NCI-H526 (cell line): ENCODE measurements at places on chromosomes 6 and 20.

- no peak for DNase-seq
Observed at GRCh38 chr20:9322661-9323060, 191.7 kb upstream of the LAMP5 start.

- DNase-seq, result no peak
Observed at GRCh38 chr6:73671911-73672685, 18.3 kb upstream of the SLC17A5 start.

DNA sequence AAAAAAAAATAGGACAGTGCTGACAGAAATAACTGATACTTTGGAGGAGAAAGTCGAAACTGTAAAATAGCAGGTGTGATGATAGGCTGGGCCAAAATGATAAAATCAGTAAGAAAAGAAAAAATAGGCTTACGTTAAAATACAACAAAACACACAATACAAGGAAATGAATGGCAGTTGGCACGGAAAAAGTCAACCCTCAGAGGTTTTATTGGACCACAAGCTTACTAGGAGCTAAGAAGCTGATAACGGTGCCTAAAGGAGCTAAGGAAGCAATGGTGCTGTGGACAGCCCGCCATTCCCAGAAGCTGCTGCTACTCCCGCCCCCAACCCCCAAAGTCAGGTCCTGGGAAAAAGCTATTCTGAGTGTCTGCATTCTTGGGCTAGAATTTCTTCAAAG is 55.9 kb upstream of the RNF146 start:
- no peak for DNase-seq

DNA sequence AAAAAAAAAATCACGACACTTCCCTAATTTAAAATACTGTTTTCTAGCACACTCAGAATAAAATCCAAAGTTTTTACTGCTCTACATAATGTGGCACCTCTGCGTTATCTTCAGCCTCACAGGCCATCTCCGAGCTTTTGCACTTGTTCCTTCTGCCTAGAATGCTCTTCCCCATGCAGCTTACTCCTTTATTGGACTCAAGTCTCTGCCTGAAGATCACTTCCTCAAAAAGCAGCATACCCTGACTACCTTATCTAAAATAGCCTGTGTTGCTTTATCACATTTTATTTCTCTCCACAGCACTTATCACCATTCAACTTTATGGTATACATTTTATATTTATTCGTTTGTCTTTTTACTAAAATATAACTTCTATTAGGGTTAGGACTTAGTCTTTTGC is 2.3 kb downstream of the ZNF322 start:
- DNase-seq, result no peak
